ENCODE measurements at places on chromosomes 13 and 19. TPM values are rescaled to one million over a fixed set of nuclear protein-coding genes. Genes with fewer than 3 reads are reported as not detected.

The ZNF536 gene
- not detected for total RNA-seq

GRCh38 chr13:66748712-66749111 is 481.4 kb downstream of the PCDH9 start:
- no peak overlapping the region for H3K27ac ChIP-seq
- no peak for DNase-seq
- H3K4me1 ChIP-seq, result no peaks in the 10 kb centered on the region
- no peak overlapping the region for H3K4me3 ChIP-seq

The PLIN4 gene
- total RNA-seq, result 0.06 TPM

The MUC16 gene
- 0.03 TPM for total RNA-seq

DNA sequence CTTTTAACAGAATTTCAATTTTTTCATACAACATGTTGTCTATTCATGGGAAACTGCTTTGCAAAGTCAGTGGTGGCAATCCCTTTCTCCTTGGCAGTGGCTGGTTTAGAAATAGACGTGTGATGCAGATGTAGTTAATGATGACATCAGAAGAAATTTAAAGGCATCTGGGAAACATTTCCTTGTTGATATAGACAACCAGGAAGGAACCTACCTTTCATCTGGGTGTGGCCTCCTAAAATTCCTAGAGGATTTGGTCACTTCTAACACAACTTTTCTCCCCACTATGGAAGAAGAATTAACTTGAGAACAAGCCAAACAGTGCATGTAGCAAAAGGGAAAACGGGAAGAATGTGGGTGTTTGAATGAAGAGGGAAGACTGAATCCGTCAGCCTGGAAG is 102.8 kb downstream of the EFNB2 start:
- H3K27me3 ChIP-seq, result peaks cover 2% of the 10 kb centered on the region
- no peaks in the 10 kb centered on the region for H3K4me1 ChIP-seq
- H3K27ac ChIP-seq, result no peak overlapping the region
- no peak for DNase-seq
- no peaks in the 10 kb centered on the region for H3K36me3 ChIP-seq
- H3K4me3 ChIP-seq, result no peak overlapping the region

DNA sequence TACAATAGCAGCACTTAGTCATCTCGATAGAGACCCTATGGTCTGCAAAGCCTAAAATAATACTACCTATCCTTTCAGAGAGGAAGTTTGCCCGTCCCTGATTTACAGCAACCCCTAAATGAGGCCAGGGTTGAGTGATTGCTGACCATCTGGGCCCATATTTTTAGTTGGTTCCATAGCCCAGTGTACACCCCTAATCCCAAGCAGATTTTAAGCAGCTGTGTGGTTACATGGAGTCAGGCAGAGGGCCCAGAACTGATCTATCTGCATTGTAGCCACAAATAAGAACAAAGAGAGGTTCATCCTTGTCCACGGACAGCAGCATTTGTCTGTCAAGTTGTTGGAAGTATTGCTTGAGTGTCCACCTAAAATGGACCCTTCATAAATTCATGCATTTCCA is 148.2 kb downstream of the DCT start:
- peaks cover 33% of the 10 kb centered on the region for H3K4me1 ChIP-seq
- DNase-seq, result no peak
- peaks cover 8% of the 10 kb centered on the region for H3K36me3 ChIP-seq
- H3K4me3 ChIP-seq, result no peak overlapping the region

DNA sequence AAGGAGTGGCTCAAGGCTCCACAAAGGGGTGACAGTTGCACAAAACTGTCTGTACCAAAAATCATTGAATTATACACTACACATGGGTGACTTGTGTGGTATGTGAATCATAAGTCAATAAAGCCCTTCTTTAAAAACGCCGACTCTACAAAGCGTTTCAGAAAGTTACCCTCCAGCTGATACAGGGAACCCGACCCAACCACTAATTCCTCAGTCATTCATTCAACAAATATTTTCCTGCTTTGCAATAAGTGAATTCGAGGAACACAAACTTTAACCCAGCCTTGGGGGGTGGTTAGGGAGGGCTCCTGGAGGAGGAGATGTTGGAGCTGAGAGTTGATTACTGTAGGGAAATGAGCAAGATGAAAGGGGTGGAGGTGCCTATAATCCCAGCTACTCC is 32.0 kb downstream of the LTBP4 start:
- no peak overlapping the region for H3K4me3 ChIP-seq
- H3K27me3 ChIP-seq, result peaks cover 16% of the 10 kb centered on the region
- peaks cover 10% of the 10 kb centered on the region for H3K4me1 ChIP-seq
- peaks cover 2% of the 10 kb centered on the region for H3K36me3 ChIP-seq
- no peak overlapping the region for H3K27ac ChIP-seq

DNA sequence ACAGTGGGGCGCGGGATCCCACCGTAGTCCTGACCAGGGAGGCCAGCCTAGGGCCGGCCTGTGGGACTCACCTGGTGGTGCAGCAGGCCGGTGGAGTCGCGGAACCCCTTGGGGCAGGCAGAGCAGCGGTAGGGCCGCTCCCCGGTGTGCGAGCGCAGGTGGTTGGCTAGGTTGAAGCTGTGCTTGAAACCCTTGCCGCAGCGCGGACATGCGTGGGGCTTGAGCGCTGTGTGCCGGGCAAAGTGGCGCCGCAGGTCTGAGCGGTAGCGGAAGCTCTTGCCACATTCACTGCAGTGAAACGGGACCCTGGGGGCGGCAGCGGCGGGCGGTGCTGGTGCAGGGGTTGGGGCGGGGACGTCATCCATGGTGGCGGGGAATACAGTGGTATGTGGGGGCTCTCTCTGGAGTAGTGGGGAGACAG is 1.8 kb downstream of the FIZ1 start:
- H3K4me1 ChIP-seq, result peaks cover 17% of the 10 kb centered on the region
- DNase-seq, result no peak
- no peaks in the 10 kb centered on the region for H3K27me3 ChIP-seq
- no peak overlapping the region for H3K27ac ChIP-seq
- peaks cover 33% of the 10 kb centered on the region for H3K36me3 ChIP-seq
- H3K4me3 ChIP-seq, result no peak overlapping the region

The RNF225 gene
- total RNA-seq, result 0.94 TPM

- peaks cover 2% of the 10 kb centered on the region for H3K27me3 ChIP-seq
- no peak for DNase-seq
- H3K27ac ChIP-seq, result no peak overlapping the region
- H3K4me3 ChIP-seq, result no peak overlapping the region
Measured at GRCh38 chr19:17909003-17909732, 23.6 kb upstream of the CCDC124 start.

DNA sequence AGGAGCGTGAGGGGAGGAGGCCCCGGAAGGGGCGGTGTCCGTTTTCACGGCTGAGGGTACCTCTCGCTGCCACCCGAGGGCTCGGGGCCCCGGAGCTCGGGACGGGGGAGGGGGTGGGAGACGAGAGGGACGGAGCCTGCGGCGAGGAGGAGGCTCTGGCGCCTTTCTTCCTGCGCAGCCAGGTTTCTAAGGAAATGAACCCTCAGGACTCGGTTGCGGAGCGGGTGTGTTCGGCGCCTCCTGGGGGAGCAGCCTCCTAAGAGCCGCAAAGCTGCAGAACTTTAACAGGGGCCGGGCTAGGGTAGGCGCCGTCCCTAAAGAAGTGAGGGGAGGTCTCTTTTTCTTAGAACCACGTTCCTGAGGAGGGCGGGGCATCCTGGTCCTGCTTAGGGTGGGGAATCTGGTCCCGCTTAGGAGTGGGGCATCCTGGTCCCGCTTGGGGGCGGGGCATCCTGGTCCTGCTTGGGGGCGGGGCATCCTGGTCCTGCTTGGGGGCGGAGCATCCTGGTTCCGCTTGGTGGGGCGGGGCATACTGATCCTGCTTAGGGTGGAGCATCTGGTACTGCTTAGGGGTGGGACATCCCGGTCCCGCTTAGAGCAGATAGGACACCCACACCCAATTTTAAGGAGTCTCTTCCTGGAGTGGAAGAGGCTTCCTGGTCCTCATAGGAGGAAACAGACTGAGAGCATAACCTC is 6.2 kb downstream of the SYT5 start:
- H3K27ac ChIP-seq, result no peak overlapping the region
- H3K4me1 ChIP-seq, result peaks cover 21% of the 10 kb centered on the region
- H3K4me3 ChIP-seq, result peak overlapping the region; percentile 76

- peaks cover 2% of the 10 kb centered on the region for H3K4me1 ChIP-seq
- no peak overlapping the region for H3K27ac ChIP-seq
- H3K4me3 ChIP-seq, result no peak overlapping the region
Measured at GRCh38 chr13:30186634-30187415, 120.5 kb downstream of the KATNAL1 start.

DNA sequence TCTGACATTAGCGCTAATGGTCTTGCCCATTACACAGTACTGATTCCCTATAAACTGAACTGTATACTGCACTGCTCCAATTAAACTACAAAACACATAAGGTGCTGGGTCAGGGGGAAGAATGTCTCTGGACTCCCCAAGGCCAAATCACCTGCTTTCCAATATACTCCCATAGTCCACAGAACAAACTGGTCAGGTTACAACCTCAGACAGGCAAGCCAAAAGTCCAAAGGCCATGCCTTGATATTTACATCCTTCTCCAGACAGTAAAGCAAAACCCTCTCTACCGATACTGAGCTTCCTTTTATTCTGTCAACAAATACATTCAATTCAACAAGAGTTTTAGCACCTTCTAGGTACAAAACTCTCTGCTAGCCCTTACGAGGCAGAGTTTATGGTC is 8.9 kb downstream of the ZNF541 start:
- H3K4me3 ChIP-seq, result no peak overlapping the region
- H3K27ac ChIP-seq, result no peak overlapping the region
- H3K36me3 ChIP-seq, result no peaks in the 10 kb centered on the region
- DNase-seq, result no peak
- peaks cover 8% of the 10 kb centered on the region for H3K4me1 ChIP-seq
- peaks cover 7% of the 10 kb centered on the region for H3K27me3 ChIP-seq

The GYS1 gene
- 63.1 TPM for total RNA-seq

The NAPSA gene
- total RNA-seq, result 5.4 TPM

GRCh38 chr19:45442778-45443461 is 19.2 kb upstream of the ERCC1 start:
- peak; percentile 40 for DNase-seq
- H3K4me1 ChIP-seq, result peaks cover 31% of the 10 kb centered on the region
- no peaks in the 10 kb centered on the region for H3K27me3 ChIP-seq
- H3K4me3 ChIP-seq, result peak overlapping the region; percentile 82
- peaks cover 2% of the 10 kb centered on the region for H3K36me3 ChIP-seq
- peak overlapping the region; percentile 53 for H3K27ac ChIP-seq

The C2CD4C gene
- total RNA-seq, result not detected

DNA sequence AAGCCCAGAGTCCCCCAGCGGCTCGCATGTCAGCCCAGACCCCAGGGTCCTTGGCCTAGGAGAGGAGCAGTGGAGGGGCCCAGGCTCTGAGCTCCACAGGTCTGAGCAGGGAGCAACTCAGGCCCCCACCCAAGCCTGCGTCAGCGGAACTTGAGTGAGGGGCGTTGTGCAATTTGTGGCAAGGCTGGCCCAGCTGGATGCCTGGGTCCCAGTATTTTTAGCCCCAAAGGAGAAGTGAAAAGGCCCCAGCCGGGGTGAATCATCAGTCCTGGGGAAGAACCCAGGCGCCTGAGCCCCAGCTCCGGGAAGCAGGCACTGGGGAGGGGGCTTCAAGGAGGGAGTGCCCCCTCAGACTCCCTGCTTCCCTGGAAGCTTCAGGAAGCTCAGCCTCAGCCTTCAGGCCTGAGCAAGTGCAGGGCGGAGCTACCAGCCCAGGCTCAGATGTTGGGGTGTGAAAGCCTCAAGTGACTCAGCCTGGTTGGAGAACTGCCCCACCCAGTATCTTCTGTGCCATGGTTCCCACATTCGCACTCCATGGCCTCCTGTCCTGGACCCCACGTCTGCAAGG is 7.2 kb downstream of the MED29 start:
- no peak for DNase-seq
- H3K27ac ChIP-seq, result peak overlapping the region; percentile 91
- peaks cover 41% of the 10 kb centered on the region for H3K4me1 ChIP-seq
- peaks cover 17% of the 10 kb centered on the region for H3K36me3 ChIP-seq

GRCh38 chr13:104757712-104758111 is 1691.5 kb upstream of the SLC10A2 start:
- no peak overlapping the region for H3K4me3 ChIP-seq
- DNase-seq, result no peak
- H3K4me1 ChIP-seq, result no peaks in the 10 kb centered on the region
- no peaks in the 10 kb centered on the region for H3K27me3 ChIP-seq
- no peaks in the 10 kb centered on the region for H3K36me3 ChIP-seq
- no peak overlapping the region for H3K27ac ChIP-seq

The DMAC2 gene
- total RNA-seq, result 42.6 TPM

The COX7A1 gene
- total RNA-seq, result not detected

The ZNF135 gene
- total RNA-seq, result 3.8 TPM

DNA sequence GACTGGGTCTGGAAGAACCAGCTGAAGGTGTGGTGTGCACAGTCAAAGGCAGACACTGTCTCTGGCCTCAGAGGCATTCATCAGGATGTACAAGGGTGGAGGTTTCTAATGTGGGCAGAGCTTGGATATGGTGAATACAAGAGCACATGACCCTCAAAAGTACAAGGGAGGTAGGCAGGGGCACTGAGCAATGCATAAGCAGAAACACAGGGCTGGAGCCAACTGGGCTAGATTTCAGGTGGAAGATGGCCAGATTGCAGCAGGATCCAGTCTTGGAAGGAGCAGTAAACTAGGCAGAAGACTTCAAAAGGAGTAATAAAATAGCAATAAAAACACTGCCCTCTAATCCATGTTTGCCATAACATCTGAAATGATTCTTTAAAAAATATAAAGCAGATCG is 417.1 kb downstream of the OLFM4 start:
- H3K4me1 ChIP-seq, result no peaks in the 10 kb centered on the region
- no peaks in the 10 kb centered on the region for H3K36me3 ChIP-seq
- no peak overlapping the region for H3K27ac ChIP-seq
- no peak for DNase-seq
- no peaks in the 10 kb centered on the region for H3K27me3 ChIP-seq
- no peak overlapping the region for H3K4me3 ChIP-seq

- no peaks in the 10 kb centered on the region for H3K36me3 ChIP-seq
- no peak overlapping the region for H3K4me3 ChIP-seq
- H3K27ac ChIP-seq, result no peak overlapping the region
- H3K27me3 ChIP-seq, result no peaks in the 10 kb centered on the region
Measured at GRCh38 chr19:22332924-22333323, 46.7 kb downstream of the ZNF729 start.

- no peak overlapping the region for H3K27ac ChIP-seq
- H3K4me1 ChIP-seq, result no peaks in the 10 kb centered on the region
- H3K4me3 ChIP-seq, result no peak overlapping the region
- H3K36me3 ChIP-seq, result no peaks in the 10 kb centered on the region
- H3K27me3 ChIP-seq, result no peaks in the 10 kb centered on the region
Measured at GRCh38 chr13:63490149-63490548, 2074.5 kb upstream of the PCDH20 start.

DNA sequence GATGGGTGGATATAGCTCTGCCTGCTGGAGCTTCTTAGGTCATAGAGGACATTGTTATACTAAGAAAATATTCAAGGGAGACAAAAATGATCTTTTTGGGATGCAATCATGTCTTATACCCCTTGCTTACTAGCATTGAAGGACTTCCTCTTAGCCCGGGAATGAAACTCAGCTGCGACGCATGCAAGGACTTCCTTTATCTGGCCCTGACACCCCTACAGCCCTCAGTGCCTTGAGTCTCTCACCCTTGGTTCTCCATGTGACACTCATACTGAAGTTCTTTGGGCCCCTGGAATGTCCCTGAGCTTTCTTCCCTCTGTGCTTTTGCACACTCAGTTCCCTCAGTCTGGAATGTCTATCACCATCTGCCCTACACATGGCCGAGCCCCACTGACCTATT is 72.5 kb upstream of the MTIF3 start:
- DNase-seq, result no peak
- H3K27me3 ChIP-seq, result peaks cover 14% of the 10 kb centered on the region
- no peak overlapping the region for H3K27ac ChIP-seq
- peaks cover 10% of the 10 kb centered on the region for H3K4me1 ChIP-seq
- H3K4me3 ChIP-seq, result no peak overlapping the region
